ENCODE measurements at places on chromosomes 4 and X. TPM values are rescaled to one million over a fixed set of nuclear protein-coding genes. Genes with fewer than 3 reads are reported as not detected.

Gene LDB2
- 65.2 TPM for polyA plus RNA-seq

DNA sequence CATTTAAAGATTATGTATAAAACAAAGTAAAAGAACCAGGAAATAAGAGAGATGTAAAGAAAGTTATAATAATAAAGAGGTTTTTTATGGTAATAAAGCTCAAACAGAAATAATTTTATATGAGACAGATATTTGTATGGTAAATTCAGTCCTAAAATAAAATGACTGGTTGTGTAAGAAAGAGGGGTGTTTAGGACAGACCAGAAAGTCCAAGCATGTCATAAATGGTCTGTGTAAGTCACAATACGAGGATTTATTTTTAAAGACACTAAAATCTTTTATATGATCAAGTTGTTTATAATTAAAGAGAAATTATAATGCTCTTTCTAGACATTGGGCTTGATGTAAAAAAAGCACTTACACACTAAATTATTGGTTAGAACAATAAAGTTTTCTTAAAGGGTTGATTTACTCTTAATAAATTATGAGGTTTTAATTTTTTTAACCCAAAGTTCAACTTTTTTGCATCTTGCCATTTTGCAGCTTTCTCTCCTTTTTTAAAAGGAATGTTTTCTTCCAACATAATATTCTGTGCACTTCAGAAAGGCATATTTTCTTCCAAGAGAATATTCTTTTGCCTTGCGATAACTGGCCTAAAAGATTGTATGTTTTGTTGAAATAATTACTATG is 61.9 kb upstream of the TCEAL2 start:
- DNase-seq: no peak

DNA sequence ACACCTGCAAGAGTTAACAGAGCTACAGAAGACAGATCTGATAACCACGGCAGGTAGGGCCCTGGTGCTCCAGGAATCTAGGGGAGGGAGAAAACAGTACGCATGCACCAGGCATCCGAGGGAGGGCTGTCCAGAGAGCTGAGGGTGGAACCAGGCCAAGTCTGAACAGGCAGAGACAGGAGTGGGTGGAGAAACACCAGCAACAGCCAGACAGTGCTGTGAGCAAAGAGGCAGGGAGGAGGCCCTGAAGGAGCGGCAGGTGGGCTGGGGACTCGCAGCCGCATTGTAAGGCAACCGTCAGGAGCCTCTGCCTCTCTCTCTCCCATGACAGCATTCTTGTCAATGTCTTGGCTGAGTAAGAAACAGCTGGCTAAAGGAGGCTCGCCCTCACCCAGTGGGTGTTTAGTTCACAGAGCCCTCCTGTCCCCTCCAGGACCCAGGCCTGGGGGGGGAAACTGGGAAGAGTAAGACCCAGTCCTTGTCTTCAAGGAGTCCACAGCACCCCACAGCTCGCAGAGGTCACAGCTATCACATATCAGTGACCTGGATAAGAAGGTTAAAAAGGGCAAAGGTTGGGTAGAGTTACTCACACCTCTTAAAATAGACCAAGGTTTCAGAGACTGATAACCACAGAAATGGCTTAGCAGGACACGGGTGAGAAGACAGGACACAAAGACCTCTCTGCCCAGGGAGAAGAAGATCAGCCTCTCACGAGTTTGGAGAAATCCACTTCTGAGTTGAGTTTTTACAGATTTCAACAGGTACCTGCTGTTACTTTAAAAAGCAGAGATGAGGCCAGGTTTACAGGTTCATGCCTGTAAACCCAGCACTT is 10.5 kb downstream of the ACSL1 start:
- peak; percentile 81 for DNase-seq

Gene CPXCR1
- not detected for polyA plus RNA-seq

- peak; percentile 80 for DNase-seq
Observed at GRCh38 chrX:96684339-96685209, at the start of gene DIAPH2. DIAPH2 (plus strand) TSS chrX:96684842.

Gene BEX5
- polyA plus RNA-seq: not detected

GRCh38 chr4:74503580-74503979 is 58.6 kb downstream of the AREG start:
- peak; percentile 83 for DNase-seq

Gene XK
- 0.03 TPM for polyA plus RNA-seq

DNA sequence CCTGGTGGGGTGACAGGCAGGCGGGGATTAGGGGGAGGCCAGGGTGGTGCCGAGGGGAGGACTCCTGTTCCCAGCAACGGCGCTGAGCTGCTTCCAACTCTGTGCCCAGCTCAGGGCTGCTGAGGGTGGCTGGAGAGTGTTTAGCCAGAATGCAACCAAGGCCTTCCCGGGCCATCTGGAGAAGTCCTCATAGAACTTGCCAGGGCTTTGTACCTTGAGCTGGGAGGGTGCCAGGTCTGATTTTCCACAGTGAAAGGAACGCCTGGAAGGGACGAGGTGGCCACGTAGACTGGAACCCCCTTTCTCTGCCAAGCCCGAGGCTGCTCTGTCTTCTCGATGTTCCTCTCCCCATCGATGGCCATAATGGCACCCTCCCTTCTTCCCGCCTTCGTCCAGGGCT is 57.0 kb upstream of the GPR78 start:
- DNase-seq: no peak

GRCh38 chr4:107978716-107979451 is 10.8 kb upstream of the HADH start:
- no peak for DNase-seq

GRCh38 chr4:170248576-170248975 is 158.8 kb upstream of the AADAT start:
- no peak for DNase-seq

DNA sequence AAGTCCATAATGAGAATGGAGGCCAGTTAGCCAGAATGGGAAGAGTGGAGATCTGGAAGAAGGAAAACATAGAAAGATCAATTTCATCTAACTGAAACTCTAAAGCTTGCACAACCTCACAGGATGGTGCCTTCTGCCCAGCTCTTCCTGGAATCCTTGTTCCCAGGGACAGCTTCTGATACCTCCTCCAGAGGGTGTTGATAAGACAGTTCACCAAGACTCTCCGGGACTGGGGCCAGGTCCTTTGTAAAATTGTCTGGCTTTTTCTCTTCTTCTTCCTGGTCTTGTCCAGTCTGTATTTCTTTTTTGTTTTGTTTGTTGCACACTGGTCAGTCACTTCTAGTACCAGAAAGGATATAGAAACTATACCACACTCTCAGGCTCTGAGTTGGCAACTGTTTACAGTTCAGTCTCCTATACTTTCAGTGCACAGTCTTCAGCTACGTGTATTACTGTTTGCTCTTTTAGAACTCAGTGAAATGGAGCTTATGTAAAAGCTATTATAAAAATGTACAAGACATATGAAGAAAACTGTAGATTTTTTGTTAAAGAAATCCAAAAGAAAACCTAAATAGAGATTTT is 142.8 kb upstream of the RPL34 start:
- DNase-seq: no peak

DNA sequence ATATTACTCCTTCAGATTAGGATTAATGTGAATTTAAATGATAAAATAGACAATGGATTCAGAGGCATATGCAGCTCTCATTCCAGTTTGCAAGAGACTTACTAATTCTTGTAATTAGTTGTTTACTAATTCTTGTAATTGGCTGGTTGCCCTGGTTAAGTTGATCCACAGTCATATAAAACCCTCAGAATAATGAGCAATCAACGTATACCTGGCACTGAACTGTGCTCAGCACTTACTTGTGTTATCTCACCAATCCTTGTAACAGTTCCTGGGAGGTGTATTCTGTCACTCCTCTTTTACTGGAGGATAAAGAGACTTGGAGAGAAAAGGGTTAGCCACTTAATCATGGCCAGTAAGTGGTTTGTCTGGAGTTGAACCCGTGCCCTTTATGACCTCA is 10.5 kb downstream of the HERC5 start:
- no peak for DNase-seq

- DNase-seq: no peak
Observed at GRCh38 chr4:37960098-37960497, at the start of gene PTTG2. PTTG2 (plus strand) TSS chr4:37960398; CDS start chr4:37960435, 37 bp downstream.

DNA sequence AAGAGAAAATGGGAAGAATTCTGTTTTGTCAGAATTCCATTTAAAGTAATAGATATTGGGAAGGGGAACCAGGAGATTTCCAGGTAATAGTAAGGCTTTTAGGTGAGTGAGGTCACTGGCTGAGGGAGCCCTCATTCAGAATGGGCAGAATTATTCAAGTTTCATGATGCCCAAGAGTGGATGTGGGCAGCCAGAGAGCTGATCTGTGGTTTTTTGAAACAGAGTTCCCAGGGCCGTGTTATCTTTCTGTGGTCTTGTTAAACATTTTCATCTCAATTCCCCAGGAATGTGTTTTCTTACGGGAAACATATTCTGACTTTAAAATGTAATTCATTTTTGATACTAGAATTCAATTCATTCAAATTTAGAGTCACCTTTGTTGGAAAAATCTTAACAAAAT is 182.0 kb upstream of the AADAT start:
- DNase-seq: no peak

GRCh38 chr4:37844204-37844603 is 17.7 kb downstream of the PGM2 start:
- DNase-seq: no peak

DNA sequence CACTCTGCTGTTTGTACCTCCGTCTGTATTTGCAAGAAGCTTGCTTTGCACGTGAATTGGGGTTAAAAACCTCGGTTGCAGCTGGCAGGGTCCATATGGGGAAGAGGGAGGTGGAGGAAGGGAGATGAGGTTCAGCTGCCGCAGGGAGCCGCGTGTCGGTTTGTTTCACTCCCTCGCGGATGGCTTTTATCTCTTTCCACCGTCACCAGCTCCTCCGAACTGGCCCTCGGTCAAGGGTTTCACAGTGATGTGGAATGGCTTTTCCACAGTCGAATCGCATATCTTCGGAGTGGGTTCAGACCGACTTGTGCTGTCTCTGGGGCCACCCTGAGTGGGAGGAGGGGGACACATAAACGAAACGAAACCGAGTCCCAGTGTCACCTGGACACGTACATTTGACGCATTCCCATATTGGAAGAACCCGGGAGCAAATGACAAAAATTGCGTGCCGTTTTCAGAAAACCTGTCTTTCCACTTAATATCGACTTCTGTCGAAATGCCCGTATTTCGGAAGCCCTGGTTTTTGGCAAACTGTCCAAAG is 929 bp downstream of the ZBTB33 start:
- DNase-seq: peak; percentile 18

Gene SPARCL1
- 0.64 TPM for polyA plus RNA-seq

- DNase-seq: no peak
Observed at GRCh38 chr4:52952540-52952939, 90.4 kb downstream of the RASL11B start.

DNA sequence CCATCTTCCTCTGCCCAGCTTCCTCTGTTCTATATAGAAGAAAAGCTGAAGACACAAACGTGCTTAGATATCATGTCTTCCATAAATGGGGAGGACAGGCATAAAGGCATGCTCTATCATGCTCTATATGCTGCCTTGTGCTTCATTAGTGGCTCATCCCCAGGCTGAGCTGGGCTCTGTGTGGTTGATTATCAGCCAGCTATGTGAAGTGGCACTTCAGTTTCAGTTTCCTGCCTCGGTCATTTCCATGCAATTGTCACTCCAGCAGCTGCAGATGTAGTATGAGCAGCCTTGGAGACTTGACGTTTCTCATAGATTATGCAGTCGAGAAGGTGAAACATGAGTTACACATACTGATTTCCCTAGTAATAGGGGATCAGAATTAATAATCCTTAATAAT is 106.2 kb downstream of the SYTL5 start:
- DNase-seq: no peak

DNA sequence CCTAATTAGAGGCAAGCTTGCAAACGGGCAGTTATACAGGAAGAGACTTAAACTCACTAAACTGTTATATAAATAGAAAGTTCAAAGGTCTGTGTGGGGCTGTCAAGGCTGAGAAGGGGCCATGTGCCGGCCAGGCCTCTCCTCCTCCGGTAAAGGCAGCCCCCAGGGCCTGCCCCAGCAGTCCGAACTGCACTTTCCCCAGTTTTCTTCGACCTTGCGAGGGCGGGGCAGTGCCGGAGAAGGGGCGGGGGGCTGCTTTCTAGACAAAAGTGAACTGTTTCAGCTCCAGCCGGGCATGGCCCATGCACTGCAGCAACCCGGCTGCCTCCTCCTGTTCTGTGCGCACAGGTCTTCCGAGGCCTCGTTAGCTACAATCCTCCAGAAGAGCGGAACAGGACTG is 4.1 kb downstream of the AFF2 start:
- no peak for DNase-seq

DNA sequence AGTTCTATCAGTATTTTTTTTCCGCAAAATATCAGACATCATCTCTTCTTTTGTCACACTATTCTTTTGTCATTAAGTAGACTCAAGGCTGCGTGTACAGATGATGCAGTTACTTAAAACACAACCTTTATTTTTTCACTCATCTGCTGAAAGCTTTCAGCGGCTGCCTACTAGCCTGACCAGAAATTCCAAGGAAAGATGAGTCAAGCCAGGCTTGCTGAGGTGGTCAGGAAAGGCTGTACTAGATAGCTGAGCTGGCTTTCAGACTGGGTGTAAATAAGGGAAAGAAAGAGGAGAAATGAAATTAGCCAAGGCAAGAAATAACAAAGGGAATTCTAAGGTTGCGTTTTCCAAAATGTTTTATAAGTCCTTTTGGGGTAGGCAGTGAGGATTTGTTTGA is 17.9 kb downstream of the STK26 start:
- peak; percentile 53 for DNase-seq

Gene HTN3
- polyA plus RNA-seq: not detected

Gene PPP4R3C
- not detected for polyA plus RNA-seq

Gene TXLNG
- polyA plus RNA-seq: 17.1 TPM

Gene TMPRSS11A
- polyA plus RNA-seq: not detected

- DNase-seq: no peak
Observed at GRCh38 chrX:47244676-47245075, 11.9 kb downstream of the USP11 start.

Gene UGT2B28
- not detected for polyA plus RNA-seq

DNA sequence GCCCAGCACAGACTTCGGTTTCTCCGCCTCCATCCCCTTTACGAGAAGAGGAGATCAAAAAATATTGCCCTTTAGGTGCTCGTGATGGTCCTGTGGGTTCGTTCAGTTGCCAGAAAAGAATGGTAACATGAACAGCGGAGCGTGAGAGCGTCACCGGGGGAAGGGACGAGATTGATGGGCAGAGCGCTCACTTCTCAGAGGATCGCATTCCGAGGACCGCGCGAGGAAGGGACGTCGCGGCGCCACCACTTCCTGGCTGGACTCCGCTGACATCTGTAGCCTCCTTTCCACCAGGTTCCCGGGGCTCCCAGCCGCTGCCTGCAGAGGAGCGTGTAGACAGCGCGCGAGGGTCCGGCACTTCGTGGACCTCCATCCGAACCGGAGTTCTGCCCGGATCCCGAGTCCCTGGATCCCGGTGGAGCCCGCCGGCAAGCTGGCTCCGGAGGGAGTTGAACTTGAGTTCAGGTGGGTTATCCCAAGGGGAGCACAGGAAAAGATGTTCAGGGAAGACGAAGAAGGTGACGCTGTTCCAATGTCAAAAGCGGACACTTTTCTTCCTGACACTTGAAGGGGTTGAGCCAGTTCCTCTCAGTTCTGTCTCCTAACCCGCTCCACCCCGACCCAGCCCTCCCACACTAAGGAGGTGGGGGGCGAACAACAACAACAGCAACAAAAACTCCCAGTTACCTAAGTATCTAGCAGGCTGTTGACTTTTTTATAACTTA is 484 bp downstream of the GALNTL6 start:
- DNase-seq: no peak

All from fibroblast of lung (primary cell).